H1 (cell line): ENCODE measurements at places on chromosomes 12 and 14.

GRCh38 chr14:99047441-99048031 lies 224.5 kb downstream of the BCL11B start:
- DNase-seq = no peak

- no peak for DNase-seq
Observed at GRCh38 chr14:61300754-61301153, 19.6 kb upstream of the TMEM30B start.

- no peak for DNase-seq
Observed at GRCh38 chr12:82835217-82835616, 148.5 kb downstream of the TMTC2 start.

GRCh38 chr14:54881235-54881760 lies 21.3 kb downstream of the GCH1 start:
- DNase-seq = no peak

- no peak for DNase-seq
Observed at GRCh38 chr14:73833034-73833433, 18.6 kb upstream of the PTGR2 start.

GRCh38 chr14:101991352-101991751 lies 27.0 kb downstream of the DYNC1H1 start:
- no peak for DNase-seq

- no peak for DNase-seq
Observed at GRCh38 chr14:55963295-55963694, 154.9 kb upstream of the PELI2 start.

DNA sequence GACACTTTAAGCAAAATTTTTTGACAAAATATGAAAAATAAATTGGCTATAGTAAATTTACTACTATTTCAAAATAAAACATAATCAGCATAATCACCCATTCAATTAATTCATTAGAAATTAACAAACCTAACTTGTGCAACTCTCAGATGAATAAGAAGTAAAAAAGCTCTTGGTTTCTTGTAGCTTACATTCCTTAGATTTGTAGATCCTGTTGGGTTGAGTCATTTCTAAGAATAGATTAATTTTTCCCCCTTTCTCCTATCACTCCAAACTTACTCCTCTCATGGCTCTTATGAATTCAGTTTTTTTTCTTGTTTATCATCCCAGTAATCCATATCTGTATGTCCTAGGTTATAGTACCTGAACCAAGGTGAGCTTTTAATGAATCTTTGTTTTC lies 230.9 kb upstream of the LRIG3 start:
- DNase-seq = no peak

GRCh38 chr12:42584651-42585111 lies 4.9 kb downstream of the PRICKLE1 start:
- DNase-seq = no peak

- DNase-seq = no peak
Observed at GRCh38 chr12:69687390-69687789, 11.7 kb downstream of the BEST3 start.

- no peak for DNase-seq
Observed at GRCh38 chr12:3753544-3754284, 805 bp upstream of the CRACR2A start.
